ENCODE measurements at places on chromosomes 3 and 15.

- no peak for DNase-seq
Observed at GRCh38 chr3:23238156-23238555, 35.0 kb downstream of the UBE2E2 start.

GRCh38 chr3:134903837-134904236, 108.8 kb downstream of the EPHB1 start:
- no peak for DNase-seq

DNA sequence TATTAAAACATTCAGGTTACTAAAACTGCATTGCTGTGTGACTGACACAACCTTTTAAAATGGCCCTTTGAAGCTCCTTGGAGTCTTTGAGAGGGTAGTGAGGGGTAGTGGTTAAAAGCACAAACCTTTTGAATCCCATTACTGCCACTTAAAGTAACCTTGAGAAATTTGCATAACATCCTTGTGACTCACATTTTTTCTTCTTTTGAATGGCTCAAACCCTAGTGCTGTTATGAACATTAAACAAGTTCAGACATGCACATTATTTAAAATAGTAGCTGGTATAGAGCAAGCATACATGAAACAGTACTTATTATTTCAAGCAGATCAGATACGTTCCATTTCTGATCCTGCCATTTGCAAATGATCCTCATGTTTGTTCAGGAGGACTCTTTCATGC, 3.7 kb upstream of the CLDN1 start:
- no peak for DNase-seq

- DNase-seq, result no peak
Observed at GRCh38 chr3:14543446-14543845, 3.3 kb upstream of the GRIP2 start.

GRCh38 chr3:140572334-140572733, 105.5 kb upstream of the TRIM42 start:
- no peak for DNase-seq

DNA sequence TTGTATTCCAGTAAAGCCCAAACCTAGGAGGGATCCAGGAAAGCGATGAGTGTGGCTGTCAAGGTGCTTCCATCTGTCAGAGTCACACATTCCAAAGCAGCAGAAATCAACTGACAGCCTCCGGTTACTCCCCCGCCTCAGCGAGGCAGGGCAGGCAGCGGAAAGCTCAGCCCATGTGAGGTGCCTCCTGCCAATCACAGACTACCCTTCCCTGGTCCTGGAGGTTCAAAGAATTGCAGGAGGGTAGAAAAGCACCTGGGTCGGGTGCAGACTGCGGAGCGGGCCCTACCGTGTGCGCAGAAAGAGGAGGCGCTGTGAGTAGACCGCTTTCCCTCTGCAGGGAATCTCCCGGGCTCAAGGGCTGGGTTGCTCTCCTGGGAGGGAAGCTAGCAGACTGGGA, at the start of gene UPK1B:
TSS of gene UPK1B (plus strand) at position 274 of the 400 bp plus-strand sequence. CDS start 13,144 bp downstream, outside the sequence.
- no peak for DNase-seq

- DNase-seq, result no peak
Observed at GRCh38 chr3:26699553-26699952, 77.0 kb downstream of the LRRC3B start.

GRCh38 chr3:43863966-43864933, 173.5 kb downstream of the ABHD5 start:
- DNase-seq, result no peak

DNA sequence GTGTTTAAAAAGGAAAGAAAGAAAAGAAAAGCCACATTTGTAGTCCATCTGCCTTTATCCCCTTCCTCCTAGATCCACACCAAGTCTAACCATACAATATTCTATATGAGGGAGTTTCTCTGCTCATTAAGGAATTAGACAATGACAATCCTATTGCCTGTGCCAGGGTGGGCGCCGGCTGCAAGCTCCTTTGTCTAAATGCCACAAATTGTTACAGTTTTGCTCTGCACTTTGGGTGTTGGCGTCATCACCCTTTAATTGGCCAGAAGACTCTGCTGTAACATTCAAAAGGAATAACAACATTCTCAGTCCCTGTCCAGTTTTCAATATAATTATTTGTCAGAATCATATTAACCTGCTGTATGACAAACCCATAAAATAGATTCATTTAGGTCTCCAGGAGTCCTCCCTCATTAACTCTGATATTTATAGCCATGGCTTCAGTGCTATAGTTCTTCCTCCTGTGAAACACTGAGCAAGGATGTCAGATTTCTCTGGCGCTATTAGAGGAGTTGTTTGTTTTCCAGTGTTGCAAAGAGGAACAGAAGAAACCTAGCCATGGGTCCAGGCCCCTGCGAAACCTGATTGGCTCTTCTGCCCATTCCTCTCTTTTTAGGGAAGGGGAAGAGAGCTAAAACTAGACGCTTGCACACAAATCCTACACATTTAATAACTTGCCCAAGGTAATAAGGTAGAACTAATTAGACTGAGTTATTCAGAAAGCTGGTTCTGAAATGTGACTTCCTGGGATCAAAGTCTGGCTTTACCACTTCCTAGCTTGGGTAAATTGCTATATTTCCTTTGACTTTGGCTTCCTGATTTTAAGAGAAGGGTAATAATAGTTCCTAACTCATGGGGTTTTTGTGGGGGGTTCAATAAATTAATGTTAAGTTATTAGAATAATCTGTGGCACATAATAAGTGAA, 112.4 kb downstream of the CD47 start:
- DNase-seq, result no peak

DNA sequence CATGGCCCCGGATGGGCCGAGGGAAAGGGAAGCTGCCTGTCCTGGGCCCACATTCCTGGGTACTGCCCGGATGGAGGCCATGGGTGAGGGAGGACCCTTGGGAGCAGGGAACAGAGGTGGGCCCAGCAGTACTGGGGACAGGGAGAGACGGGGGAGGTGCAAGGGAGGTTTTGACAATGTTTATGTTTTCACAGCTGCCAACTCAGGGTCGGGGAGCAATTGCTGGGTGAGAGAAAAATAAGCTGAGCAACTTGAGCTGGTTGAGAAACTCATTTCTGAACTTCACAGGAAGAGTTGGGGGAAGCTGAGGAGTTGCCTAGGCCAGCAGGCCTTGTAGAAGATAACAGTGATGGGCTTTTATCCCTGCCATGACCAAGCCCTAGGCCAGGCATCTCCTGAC, 11.1 kb upstream of the TSPAN3 start:
- no peak for DNase-seq

DNA sequence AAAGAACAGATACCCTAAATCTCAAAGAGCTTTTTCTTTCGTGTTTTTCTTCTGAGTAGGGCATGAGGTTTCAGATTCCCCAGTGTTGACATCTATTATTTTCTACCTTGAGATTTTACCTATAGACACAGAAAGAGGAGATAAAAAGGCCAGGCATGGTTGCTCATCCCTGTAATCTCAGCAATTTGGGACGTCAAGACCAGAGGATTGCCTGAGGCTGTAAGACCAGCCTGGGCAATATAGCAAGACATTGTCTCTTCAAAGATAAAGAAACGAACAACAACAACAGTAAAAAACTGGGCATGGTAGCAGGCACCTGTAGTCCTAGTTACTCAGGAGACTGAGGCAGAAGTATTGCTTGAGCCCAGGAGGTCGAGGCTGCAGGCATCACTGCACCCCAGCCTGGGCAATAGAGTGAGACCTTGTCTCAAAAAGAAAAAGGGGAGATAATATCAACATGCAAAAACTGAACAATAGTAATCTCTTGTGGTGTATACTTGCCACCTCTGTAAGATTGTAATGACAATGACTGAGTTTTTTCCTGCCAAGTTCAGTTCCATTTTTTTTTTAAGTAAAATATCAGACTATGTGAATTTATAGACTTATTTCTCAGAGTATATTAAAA, 71.3 kb downstream of the MBNL1 start:
- DNase-seq, result no peak

DNA sequence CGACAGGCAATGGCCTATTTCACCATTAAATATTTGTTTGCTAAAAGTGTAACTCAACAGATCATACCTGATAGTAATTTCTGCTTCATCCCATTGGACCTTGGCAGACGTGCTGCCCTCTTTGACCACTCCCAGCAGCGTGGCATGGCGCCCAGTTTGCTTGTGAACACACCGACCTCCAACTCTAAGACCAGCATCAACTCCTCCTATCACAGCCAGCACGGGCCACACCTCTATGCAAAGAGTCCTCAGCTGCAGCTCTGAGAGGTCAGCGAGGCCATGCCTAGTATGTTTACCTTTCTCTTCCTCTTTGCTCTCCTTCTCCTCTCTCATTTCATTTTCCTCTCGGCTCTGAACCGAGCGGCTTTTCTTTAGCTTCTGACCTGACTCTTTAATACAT, 80.6 kb downstream of the FBXL22 start:
- DNase-seq, result no peak

DNA sequence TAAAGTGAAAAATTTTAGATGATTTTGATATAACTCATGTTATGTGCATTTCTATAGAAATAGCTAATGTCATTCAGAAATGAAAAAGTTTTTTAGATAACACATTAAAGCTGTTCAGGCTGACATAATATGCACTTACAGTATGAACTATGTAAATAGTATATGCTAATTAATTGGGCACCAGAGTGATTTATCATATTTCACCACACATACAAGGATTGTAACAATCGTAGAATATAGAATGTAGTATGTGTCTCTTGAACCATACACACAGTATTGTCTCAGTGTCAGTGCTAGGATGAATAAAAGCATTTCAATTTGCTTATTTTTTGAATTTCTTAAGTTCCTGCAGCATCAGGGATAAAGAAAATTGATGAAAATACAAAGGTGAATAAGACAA, 710.0 kb downstream of the OTOL1 start:
- no peak for DNase-seq

DNA sequence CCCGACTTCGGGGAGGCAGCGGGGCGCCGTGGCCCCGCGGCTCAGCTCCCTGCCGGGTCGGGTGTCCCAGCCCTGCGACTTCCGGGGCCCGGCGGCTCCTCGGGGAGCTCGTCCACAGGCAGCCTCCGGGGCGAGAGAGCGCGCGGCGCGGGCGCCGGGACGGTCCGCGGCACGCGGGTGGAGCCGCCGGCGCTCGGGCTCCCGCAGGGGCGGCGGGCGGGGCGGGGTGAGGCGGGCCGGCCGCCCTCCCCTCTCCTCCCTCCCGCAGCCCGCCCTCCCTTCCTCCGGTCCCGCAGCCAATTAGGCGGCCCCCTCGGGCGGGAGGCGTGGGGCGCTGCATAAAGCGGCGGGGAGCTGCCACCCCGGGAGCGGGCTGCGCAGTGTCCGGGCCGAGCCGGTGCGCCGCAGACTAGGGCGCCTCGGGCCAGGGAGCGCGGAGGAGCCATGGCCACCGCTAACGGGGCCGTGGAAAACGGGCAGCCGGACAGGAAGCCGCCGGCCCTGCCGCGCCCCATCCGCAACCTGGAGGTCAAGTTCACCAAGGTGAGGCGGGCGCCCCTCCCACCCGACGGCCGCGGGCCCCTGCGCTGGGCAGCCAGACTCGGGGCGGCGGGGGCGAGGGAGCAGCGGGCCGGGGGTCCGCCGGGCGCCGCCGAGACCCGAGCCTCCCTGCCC, at the start of gene ALDH1A3:
TSS of gene ALDH1A3 (plus strand) at position 368 of the 675 bp plus-strand sequence. CDS start at position 445, 77 bp downstream.
- no peak for DNase-seq

DNA sequence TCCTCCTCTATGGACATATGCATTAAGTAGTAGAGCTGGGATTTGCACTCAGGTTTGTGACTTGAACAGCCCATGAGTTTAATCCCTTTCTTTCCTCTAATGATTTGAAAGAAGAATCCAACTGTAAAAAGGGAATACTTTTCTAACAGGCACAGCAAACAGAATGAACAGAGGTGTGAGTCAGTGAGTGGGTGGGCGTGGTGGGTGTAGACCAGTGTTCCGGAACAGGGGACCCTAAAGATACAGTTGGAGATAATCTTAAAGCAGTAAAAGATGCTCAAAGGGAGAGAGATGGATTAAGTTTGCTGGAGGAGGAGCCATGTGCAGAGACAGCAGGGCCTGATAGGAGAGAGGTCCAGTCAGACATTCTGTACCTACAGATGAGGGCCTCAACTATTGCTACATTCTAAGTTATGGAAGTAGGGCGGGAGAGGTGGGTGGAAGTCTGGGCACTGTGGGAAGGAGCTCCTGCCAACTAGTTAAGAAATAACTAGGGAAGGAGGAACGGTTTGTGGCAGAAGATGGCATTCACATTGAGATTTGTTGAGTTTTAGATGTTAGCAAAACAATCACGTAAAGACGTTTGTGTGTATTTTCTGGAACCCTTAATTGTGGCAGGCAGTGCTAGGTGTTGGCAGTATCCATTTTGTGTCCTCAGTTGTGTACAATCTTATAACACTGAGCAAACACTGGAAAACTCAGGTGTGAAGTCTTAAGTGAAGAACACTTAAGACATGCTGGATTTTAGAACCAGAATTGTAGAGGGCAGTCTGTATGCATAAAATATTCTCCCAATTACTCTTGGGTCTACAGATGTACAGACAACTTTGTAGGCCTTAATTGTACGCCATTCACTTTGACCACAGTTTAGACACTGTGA, 511.0 kb downstream of the GRM7 start:
- no peak for DNase-seq

DNA sequence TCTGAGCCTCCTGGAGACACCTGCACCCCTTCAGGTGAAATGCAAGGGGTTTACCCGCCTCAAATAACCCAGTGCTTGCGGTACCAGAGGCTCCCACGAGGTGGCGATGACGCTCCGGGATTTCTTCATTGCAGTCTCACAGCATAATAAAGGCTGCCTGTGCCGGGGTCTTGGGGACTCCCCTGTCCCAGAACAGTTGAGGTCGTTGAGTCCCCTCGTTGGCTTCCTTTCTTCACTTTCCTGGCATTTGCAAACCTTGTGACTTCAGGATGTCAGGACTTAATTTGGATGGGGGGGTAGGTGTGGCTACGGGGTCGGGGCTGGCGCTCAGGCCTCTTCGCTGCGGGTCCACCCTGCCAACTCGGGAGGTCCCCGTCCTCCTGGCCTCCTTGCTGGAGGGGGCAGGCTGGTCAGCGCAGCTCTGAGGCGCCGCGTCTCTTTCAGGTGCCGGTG, 1.3 kb downstream of the GNAT1 start:
- DNase-seq, result peak; percentile 86

- no peak for DNase-seq
Observed at GRCh38 chr3:190041333-190042041, 79.2 kb downstream of the P3H2 start.

GRCh38 chr3:126394977-126395321, 240 bp downstream of the CFAP100 start:
- DNase-seq, result no peak

GRCh38 chr15:60219866-60220265, 177.9 kb downstream of the ANXA2 start:
- no peak for DNase-seq

- DNase-seq, result no peak
Observed at GRCh38 chr3:35187908-35188307, 451.4 kb upstream of the ARPP21 start.

DNA sequence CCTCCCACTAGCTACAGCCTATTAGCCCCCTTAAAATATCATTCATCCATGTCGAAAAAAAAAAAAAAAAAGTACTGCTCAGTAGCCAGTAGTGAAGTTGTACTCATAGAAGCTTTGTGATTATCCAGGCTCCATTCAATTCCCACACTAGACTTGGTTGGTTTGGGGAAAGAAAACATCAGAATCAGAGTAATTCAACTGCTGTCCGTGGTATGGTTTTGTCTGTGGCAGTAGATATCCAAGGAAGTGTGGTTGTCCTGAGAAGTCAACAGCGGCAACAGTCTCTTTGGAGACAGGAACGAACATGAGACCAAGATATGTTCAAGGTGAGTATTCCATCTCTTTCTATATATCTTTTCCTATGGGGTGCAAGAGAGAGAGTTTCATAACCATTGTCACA, 99.2 kb downstream of the GOLIM4 start:
- DNase-seq, result no peak

Data from stimulated activated CD4-positive, alpha-beta T cell treated with anti-CD3 and anti-CD28 coated beads, Interleukin-4, amount 100 ng/mL, for 24 hours (primary cell).